Nasal cavity respiratory epithelium epithelial cell of viscerocranial mucosa (primary cell): ENCODE measurements at places on chromosomes 7 and 10. TPM values are rescaled to one million over a fixed set of nuclear protein-coding genes. Genes with fewer than 3 reads are reported as not detected.

The H2AZ2 gene
- 98.1 and 104 TPM in 2 replicates for total RNA-seq

The ATE1 gene
- 28.4 and 30.5 TPM in 2 replicates for total RNA-seq

The PDK4 gene
- total RNA-seq, result under 0.01 and 3.2 TPM in 2 replicates

The RAPGEF5 gene
- total RNA-seq, result 4.8 and 9.5 TPM in 2 replicates

The UCMA gene
- not detected in 2 replicates for total RNA-seq

The CADPS2 gene
- 4.4 and 5.8 TPM in 2 replicates for total RNA-seq

The FEZF1 gene
- total RNA-seq, result under 0.01 TPM in 1 of 2 replicates, not detected in the other

The PPP1R17 gene
- not detected in 2 replicates for total RNA-seq

The NUTM2B gene
- total RNA-seq, result 0.50 and 0.68 TPM in 2 replicates

The CDHR1 gene
- 0.68 and 2.8 TPM in 2 replicates for total RNA-seq

The ARID5B gene
- total RNA-seq, result 10.3 and 29.0 TPM in 2 replicates

The NXPH1 gene
- total RNA-seq, result not detected in 2 replicates

The PRSS58 gene
- not detected in 2 replicates for total RNA-seq

The PNLIPRP2 gene
- not detected in 2 replicates for total RNA-seq

The ATG9B gene
- 1.00 and 1.7 TPM in 2 replicates for total RNA-seq

The GIMAP4 gene
- not detected in 2 replicates for total RNA-seq

The DEPP1 gene
- total RNA-seq, result 0.68 and 3.7 TPM in 2 replicates

The NFE2L3 gene
- total RNA-seq, result 7.9 and 35.0 TPM in 2 replicates

The CYP3A7 gene
- total RNA-seq, result 0.07 TPM in 1 of 2 replicates, not detected in the other

The CHPF2 gene
- total RNA-seq, result 26.0 and 48.8 TPM in 2 replicates

The AGR2 gene
- 11.5 and 139 TPM in 2 replicates for total RNA-seq

The ATOH7 gene
- total RNA-seq, result not detected in 2 replicates

The PRRT4 gene
- 0.21 and 0.68 TPM in 2 replicates for total RNA-seq

The ARHGEF5 gene
- 16.4 and 24.9 TPM in 2 replicates for total RNA-seq

The NSUN6 gene
- 16.8 and 19.8 TPM in 2 replicates for total RNA-seq

The CPA2 gene
- total RNA-seq, result not detected in 2 replicates

The IKZF1 gene
- 0.07 TPM in 1 of 2 replicates, not detected in the other for total RNA-seq

The TAC1 gene
- under 0.01 TPM in 1 of 2 replicates, not detected in the other for total RNA-seq

The SPDYE18 gene
- total RNA-seq, result not detected in 2 replicates

The CRTAC1 gene
- total RNA-seq, result 0.14 TPM in 1 of 2 replicates, not detected in the other

The AGR3 gene
- not detected in 2 replicates for total RNA-seq

The RTKN2 gene
- under 0.01 and 1.7 TPM in 2 replicates for total RNA-seq

The PAX4 gene
- total RNA-seq, result not detected in 2 replicates

The TFEC gene
- under 0.01 and 0.07 TPM in 2 replicates for total RNA-seq

The CCZ1B gene
- total RNA-seq, result 34.5 and 52.6 TPM in 2 replicates

The PTN gene
- total RNA-seq, result under 0.01 and 0.07 TPM in 2 replicates

The POM121L12 gene
- total RNA-seq, result not detected in 2 replicates

The VWDE gene
- total RNA-seq, result 3.1 and 3.8 TPM in 2 replicates

The CLRN3 gene
- total RNA-seq, result not detected in 2 replicates
